ENCODE measurements at places on chromosomes 6 and 20.
A peak's percentile ranks its signal among the peaks of the same experiment; 100 is the strongest.

- no peak for DNase-seq
These were observed 113.8 kb upstream of the ARMC2 start for GRCh38 chr6:108734271-108734922.

DNA sequence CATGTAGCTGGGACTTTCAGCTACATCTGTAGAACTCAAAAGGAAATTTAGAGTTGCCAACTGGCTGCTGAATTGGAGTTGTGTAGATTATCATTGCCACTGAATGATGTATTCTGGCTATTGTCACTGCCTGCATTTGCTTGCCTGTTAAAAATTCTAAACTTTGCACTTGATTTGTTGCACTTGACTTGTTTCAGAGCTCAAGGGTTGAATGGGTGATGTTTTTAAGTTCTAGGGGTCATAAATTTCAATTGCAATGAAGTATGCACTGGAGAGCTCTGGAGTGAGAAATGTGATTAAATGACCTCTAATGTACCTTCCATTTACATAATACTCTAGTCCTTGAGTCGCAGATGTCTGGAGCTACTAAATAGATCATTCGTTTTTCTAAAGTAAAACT, 102.4 kb downstream of the TNFRSF21 start:
- no peak for DNase-seq

GRCh38 chr20:32898729-32899128, 40.0 kb downstream of the EFCAB8 start:
- DNase-seq, result no peak

DNA sequence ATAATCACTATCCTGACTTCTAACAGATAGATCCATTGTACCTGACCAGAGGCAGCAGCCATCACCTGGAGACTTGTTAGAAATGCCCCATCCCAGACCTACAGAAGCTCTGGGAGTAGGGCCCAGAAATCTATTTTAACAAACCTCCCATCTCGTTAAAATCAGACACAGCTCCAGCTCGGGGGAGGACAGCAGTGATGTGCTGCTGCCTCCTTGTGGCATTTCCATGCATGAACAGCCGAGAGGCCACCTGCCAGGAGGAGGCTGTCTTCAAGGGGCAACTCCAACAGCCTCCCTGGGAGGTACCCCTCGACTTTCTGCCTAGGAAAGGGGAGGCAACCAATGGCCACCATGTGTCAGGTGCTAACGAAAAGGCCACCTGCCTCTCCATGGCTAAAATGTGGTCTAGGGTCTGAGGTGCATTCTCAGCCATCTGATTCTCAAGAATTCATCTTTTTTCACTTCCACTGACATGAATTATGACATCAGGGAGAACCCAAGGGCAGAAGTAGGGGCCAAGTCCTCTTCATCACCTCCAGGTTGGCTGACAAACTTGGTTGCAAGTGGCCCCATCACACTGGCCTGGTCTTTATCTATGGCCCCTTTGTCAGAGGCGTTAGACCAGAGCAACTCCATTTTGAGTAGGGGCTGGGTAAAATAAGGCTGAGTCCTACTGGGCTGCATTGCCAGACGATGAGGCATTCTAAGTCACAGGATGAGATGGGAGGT, 12.2 kb upstream of the KCNK15 start:
- peak; percentile 87 for DNase-seq

GRCh38 chr6:21455071-21455470, 138.5 kb upstream of the SOX4 start:
- no peak for DNase-seq

DNA sequence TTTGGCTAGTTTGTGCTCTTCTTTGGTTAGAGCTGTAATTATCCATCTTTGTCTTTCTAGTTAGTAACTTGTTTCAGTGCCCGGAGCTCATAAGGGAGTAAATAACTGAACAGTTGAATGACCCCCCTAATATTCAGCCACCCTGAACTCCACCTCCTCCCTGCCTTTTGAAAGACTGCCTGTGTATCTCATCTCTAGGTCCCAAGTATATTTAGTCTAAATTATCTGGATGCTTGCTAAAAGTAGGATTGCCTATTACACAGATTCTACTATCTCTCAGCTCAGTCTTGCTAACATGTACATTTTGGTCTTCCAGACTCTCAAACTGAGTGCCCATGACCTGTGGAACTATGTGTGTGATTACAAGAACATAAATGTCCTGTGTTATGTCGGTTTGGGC, 145.9 kb downstream of the GJA1 start:
- no peak for DNase-seq

- no peak for DNase-seq
These were observed 455.7 kb upstream of the SOX4 start for GRCh38 chr6:21137700-21138335.

GRCh38 chr6:166004876-166005275, 162.8 kb downstream of the TBXT start:
- DNase-seq, result no peak

DNA sequence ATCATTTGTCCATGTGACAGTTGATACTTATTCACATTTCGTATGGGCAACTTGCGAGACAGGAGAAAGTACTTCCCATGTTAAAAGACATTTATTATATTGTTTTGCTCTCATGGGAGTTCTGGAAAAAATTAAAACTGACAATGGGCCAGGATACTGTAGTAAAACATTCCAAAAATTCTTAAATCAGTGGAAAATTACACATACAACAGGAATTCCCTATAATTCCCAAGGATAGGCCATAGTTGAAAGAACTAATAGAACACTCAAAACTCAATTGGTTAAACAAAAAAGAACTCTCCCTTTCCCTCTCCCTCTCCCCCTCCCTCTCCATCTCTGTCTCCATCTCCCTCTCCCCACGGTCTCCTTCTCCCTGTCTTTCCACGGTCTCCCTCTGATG, 19.4 kb upstream of the EIF2S2 start:
- DNase-seq, result no peak

DNA sequence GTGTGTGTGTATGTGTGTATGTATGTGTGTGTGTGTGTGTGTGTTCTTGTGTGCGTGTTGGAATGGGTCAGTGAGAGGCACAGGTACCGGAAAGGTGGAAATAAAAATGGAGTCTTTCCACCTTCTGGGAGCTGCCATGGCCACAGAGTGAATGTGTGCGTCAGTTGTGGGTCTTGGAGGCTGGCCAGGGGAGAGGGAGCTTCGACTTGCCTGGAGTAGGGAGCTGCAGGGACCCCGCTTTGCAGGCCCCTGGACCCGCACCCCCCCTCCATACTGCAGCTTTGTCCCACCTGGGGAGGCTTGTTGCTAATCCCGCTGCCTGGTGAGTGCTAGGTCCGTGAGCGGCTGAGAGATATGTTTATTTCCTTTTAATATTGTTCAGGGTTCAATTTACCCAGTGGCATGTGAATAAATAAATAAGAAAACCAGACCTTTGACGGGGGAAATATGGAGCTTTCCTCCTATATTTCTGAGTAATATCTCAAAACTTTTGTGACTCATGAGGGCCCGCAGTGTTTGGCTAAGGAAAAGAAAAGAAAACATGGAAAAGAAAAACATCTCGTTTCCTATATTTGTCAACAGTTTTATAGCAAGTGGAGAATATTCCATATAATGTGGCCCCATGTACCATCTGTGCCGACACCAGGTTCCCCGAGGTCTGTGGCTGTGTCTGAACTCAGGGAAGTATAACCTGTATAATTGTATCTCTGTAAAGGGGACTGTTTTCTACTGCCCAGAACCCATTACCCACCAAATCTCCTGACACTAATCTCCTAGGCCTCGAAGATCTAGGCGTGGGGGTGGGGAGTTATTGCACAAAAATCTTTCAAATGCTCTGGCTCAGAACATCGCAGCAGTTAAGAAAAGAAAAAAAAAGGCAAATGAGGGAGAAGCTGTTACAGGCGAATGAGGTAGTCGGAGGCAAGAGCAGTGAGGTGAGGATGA, 24.6 kb upstream of the CCDC167 start:
- DNase-seq, result no peak

DNA sequence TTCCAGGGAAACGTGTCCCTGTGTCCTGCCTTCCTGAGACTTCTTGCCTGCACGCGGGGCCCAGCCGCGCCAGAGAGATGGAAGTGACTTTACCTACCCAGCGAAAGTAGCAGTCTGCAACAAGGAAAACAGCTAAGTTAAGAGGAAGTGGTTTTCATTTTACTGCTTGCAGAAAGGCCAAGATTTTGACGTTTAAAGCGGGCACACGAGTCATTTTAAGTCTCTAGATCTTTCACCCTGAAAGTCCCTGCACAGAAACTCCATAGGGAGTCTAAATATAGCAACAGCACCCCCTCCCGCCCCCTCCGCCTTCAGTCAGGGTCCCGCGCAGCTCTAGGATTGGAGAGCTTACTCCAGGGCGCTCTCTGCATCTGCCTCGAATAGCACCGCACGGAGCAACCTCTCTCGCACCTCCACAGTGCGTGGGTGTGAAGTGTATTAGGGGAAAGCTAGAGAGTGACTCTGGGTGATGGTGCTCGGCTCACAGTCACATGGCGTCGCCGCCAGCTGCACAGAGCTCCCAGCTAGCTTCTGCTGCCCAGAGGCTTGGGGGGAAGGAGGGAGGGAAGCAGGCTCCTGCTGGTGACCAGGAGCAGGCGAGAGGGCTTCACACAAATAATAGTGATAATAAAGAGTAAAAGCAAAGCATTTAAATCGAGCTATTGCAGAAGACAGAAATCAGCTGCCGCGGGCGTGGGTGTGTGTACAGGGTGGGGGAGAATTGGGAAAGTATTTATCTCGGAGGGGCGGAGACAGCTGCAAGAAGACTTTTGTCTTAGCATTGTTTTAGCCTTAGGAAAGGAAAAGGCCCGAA, 1.8 kb upstream of the KCNQ5 start:
- peak; percentile 82 for DNase-seq

GRCh38 chr6:111256646-111257045, 169.3 kb downstream of the SLC16A10 start:
- DNase-seq, result no peak

GRCh38 chr20:18321976-18322950, 33.9 kb downstream of the ZNF133 start:
- no peak for DNase-seq

GRCh38 chr6:21506126-21506525, 87.4 kb upstream of the SOX4 start:
- DNase-seq, result no peak

DNA sequence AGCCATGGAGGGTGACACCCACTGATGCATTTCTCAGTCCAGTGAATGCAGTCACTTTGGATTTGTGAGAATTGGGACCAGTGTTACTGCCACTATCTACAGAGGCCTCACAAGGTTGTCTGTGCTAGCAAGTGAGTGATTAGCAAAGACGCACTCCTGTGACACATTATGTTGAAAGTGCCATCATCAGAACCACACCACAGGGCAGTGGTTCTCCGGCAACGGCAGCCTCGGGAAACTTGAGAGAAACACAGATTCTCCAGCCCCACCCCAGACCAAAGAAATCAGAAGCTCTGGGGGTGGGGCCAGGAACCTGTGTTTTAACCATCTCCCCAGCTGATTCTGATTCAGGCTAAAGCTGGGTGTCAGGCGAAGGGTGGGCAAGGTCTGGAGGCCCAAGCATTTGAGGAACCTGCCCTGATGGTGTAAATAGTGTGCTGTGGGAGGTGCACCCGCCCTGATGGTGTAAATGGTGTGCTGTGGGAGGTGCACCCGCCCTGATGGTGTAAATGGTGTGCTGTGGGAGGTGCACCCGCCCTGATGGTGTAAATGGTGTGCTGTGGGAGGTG, 39.9 kb downstream of the TMEM242 start:
- DNase-seq, result peak; percentile 14

- DNase-seq, result no peak
These were observed 32.1 kb upstream of the JAG1 start for GRCh38 chr20:10705801-10706459.

GRCh38 chr20:4156411-4156810, 141.1 kb upstream of the RNF24 start:
- DNase-seq, result peak; percentile 45

- no peak for DNase-seq
These were observed 46.7 kb downstream of the MAP1LC3A start for GRCh38 chr20:34604980-34605788.

DNA sequence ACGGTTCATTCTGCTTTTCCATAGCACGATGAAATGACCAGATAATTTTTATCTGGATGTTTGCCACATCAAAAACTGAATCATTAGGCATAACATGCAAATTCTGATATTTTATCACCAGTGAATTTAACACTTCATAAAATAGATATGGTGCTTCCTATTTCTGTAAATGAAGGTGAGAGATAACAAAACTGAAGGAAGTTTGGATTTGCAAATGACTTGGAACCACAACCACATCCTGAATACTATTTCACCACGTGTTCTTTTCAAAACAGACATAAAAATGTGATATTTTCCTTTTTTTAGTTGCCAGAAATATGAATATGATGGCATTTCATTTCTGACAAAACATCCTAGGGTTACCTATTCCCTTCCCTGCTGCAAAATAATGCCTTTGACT, 146.1 kb downstream of the EDN1 start:
- DNase-seq, result no peak

DNA sequence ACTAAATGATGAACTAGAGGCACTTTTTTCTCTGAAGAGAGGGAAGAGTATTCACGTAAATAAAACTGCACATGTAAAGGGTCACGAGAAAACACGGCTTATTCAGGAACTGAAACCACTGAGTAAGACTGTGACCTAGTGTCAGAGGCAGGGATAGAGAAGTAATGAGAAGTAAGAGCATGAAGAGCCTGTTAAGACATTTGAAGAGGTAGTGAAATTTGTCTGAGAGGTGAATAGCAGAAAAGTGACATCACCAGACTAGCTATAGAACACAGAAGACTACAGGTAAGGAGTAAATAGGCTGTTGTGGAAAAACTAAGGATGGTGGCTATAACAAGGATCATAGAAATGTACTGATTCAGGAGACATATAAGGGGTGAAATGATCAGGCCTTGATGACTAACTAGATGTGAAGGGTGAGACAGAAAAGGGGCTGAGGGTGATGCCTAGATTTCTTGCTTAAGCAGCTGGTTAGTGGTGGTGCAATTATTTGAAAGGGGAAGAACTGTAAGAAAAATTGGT, 76.8 kb downstream of the REV3L start:
- no peak for DNase-seq

- no peak for DNase-seq
These were observed 14.8 kb upstream of the PRDM13 start for GRCh38 chr6:99591673-99592364.

DNA sequence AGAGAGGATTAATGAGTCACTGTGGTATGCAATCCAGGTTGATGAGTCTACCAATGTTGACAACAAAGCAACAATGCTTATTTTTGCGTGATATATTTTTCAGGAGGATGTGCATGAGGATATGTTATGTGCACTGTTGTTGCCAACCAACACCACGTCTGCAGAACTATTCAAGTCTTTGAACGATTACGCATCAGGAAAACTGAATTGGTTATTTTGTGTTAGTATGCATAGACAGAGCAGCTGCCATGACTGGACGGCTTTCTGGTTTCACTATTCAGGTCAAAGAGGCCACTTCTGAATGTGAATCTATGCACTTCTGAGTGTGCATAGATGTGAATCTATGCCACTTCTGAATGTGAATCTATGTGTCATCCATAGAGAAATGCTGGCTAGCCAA, 134.0 kb upstream of the GRIK2 start:
- no peak for DNase-seq

GRCh38 chr20:52103913-52104545, 87.5 kb downstream of the ZFP64 start:
- DNase-seq, result no peak
